Stimulated activated CD8-positive, alpha-beta memory T cell treated with anti-CD3 and anti-CD28 coated beads, Interleukin-4, amount 100 ng/mL, for 4 hours (primary cell): ENCODE measurements at places on chromosomes 16 and 17.

GRCh38 chr17:15999974-16000827, 577 bp downstream of the TTC19 start:
- peak; percentile 15 for DNase-seq

GRCh38 chr17:693791-694638, 20.6 kb downstream of the VPS53 start:
- no peak for DNase-seq

GRCh38 chr17:67779098-67779672, 46.1 kb upstream of the BPTF start:
- no peak for DNase-seq

DNA sequence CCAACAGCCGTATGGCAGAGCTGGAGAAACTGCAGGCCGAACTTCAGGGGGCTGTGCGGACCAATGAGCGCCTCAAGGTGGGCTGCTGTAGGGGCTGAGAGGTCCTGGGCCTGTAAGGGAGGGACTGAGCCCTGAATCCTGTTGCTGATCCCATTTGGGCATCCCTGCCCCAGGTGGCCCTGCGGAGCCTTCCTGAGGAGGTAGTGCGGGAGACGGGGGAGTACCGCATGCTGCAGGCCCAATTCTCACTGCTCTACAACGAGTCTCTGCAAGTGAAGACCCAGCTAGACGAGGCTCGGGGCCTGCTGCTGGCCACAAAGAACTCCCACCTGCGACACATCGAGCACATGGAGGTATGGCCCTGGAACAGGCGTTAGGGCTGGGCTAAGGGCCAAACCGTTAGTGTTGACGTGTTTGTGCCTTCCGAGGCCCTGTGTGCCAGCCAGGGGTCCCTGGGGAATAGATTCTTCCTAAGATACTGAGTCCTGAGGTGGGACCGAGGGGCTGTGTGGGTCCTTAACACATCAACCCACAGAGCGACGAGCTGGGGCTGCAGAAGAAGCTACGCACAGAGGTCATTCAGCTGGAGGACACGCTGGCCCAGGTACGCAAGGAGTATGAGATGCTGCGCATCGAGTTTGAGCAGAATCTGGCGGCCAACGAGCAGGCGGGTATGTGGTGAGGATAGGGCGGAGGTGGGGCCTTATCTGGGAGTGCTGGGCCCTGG, 4.2 kb downstream of the RNF40 start:
- no peak for DNase-seq

DNA sequence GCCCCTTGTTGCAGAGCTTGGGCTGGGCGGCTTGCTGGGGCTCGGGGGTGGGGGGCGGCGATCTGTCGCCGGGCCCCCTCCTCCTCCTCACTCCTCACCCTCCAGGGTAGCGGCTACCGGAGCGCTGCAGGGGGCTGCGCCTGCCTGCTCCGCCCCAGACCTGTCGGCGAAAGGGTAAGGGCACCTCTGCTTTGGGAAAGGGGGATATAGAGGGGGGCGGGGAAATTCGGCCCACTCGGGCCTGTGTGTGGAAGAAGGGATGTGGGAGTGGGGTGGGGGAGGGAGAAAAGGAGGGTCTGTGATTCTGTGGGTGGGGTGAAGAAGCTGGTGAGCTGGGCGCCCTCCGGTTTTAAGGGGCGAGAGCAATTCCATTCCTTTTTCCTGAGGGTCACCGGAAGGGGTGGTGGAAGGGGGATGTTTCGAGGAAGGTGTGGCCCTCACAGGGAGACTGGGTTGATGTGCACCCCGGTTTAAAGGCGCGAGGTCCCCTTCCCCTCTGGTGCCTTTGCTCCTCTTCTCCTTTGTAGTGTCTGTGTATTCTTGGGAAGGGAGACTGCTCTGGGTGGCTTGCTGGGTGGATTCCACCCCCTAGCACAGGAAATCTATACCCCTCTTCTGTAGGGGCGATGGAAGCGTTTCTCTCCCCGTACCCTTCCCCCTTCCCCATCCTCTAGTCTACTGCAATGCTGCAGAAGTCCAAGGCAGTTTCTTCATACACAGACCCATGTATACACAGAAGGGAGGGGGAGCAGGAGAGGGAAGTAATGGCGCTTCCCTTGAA, 878 bp downstream of the TAOK1 start:
- DNase-seq, result no peak
